ENCODE measurements at places on chromosomes 7 and 10. TPM values are rescaled to one million over a fixed set of nuclear protein-coding genes. Genes with fewer than 3 reads are reported as not detected.

The FRAT1 gene
- total RNA-seq: 1.8 TPM

The CABCOCO1 gene
- total RNA-seq: not detected

The HSPB1 gene
- 898 TPM for total RNA-seq

The ZNF117 gene
- total RNA-seq: 0.16 TPM

The VWC2 gene
- not detected for total RNA-seq

The SPDYE6 gene
- not detected for total RNA-seq

The CPA2 gene
- total RNA-seq: not detected

The DEPP1 gene
- total RNA-seq: 1.8 TPM

The HEPACAM2 gene
- not detected for total RNA-seq
